ENCODE measurements at places on chromosomes 13 and 19.
A peak's percentile ranks its signal among the peaks of the same experiment; 100 is the strongest.

DNA sequence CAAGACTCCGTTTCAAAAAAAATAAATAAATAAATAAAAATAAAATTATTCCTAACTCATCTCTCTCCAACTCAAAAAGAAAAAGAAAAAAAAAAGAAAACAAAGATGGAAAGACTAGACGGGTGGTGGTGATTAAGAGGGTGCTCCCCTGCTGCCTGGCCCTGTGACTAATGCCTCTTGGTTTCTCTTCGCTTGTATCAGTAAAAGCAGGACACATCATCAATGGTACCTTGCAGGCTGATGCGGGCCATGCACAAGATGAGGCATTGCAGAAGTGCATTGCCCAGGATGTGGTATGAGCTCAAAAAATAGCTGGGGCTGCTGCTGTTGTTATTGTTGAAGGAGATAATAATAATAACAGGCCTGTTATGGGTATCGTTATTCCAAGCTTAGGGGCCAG lies 14.6 kb downstream of the ACER1 start:
- no peak for DNase-seq

GRCh38 chr13:45179428-45179827 lies 21.4 kb downstream of the KCTD4 start:
- no peak for DNase-seq

DNA sequence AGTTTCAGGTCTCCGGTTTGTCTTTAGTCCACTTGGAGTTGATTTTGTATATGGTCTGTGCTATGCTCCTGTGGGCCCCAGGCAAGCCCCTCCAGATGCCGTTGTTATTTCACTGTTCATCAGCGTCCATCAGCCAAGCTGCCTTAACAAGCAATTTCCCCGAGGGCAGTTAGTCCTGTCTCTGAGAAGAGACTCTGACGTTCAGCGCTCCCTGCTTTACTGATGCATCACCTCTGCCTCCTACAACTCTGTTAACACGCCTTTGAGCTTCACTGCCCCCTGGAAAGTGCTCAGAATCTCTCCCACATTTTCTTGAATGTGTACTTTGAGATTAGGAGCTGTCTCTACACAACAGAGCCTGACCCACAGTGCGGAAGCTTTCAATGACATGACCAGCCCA lies 41.8 kb upstream of the UBAC2 start:
- no peak for DNase-seq

DNA sequence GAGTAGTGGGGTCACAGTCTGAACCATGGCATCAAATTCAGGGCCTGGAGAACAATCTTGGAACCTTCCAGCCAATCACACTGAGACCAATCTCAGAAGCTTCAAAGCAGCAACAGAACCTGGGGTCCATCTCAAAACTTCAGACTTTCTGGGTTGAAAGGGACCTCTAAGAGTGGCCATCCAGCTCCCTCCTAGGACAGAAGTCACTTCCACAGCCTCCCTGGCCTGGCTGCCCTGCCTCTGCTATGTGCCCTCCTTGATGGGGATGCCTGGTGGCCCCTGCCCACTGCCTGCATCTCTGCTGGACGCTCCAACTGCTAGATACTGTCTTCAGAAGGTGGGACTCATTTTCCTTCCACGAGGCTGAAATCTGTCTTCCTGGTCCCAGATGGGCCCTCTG lies 1.8 kb downstream of the TLE2 start:
- DNase-seq: no peak

- DNase-seq: peak; percentile 40
These were observed 567.5 kb downstream of the MYO16 start for GRCh38 chr13:109196948-109197347.

GRCh38 chr13:46639033-46639981 lies 86.3 kb downstream of the LRCH1 start:
- no peak for DNase-seq

GRCh38 chr13:26280822-26281221 lies 26.9 kb downstream of the CDK8 start:
- no peak for DNase-seq

DNA sequence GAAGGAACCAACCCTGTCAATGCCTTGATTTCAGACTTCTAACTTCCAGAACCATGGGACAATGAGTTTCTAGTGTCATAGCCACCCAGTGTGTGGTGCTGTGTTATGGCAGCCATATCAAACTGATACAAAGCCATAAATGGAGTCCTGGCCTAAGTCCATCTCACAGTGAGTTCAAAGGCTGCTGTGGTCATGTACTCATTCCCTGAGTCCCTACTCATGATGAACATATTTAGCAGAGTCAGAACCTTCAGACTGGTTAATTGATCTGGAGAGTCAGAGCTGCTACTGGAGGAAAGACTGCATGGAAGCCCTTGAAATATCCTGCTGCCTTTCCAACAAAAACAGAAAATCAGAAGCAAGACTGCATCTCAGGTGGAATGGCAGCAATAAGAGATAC lies 39.2 kb upstream of the CSNK1A1L start:
- DNase-seq: no peak

DNA sequence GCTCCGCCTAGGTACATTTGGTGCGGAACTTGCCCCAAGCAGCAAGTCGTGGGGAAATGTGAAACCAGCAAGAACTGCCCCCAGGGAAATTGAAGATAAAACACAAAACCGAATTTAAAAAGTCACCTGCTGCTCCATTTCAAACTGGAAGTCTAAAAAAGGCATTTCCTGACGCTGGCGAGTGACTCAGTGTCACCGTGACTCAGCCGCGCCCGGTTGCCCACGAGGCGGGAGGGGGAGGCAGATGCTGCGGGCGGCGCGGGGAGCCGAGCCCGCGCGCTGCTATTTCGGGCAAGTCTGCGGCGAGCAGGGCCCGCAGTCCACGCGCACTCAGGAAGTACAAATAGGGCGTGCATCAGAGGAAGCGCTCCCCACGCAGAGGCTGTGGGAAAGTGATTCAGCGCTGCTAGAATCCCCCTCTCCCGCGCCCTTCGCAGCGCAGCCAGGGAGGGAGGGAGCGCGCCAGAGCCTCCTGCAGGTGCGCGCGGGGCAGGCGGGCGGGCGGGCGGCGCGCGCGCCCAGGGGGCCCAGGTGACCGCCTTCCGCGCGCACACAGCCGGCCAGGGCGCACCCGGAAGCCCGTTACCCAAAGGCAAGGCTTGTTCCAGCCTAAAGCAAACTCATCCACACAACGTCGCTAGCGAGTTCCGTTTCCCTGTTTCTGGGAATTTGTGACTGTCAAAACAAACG lies 168.8 kb downstream of the COL4A1 start:
- DNase-seq: peak; percentile 96

- no peak for DNase-seq
These were observed 6.3 kb downstream of the PTOV1 start for GRCh38 chr19:49857061-49857837.

- peak; percentile 5 for DNase-seq
These were observed 105.8 kb downstream of the COL4A1 start for GRCh38 chr13:110201114-110201513.

- DNase-seq: peak; percentile 47
These were observed 482 bp downstream of the ARHGAP45 start for GRCh38 chr19:1067341-1067957.

DNA sequence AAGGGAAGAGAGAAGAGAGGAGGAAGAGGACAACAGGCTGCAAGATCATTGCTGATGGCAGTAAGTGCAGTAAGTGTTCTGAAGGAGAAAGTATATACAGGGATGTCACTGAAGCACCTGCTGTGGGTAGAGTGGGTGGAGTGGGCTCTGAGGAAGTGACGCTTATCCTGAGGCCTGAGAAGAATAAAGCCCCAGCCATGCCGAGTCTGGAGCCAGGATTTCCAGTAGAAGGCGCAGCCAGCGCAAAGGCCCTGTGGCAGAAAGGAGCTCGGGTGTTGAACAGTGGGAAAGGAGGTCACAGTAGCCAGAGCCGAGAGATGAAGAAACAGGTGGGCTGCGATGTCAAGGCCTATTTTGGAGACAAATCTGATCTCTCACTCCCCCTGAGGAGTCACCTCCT lies 31.8 kb upstream of the ADGRE5 start:
- no peak for DNase-seq

- DNase-seq: no peak
These were observed 77.5 kb downstream of the WTIP start for GRCh38 chr19:34559045-34559444.

DNA sequence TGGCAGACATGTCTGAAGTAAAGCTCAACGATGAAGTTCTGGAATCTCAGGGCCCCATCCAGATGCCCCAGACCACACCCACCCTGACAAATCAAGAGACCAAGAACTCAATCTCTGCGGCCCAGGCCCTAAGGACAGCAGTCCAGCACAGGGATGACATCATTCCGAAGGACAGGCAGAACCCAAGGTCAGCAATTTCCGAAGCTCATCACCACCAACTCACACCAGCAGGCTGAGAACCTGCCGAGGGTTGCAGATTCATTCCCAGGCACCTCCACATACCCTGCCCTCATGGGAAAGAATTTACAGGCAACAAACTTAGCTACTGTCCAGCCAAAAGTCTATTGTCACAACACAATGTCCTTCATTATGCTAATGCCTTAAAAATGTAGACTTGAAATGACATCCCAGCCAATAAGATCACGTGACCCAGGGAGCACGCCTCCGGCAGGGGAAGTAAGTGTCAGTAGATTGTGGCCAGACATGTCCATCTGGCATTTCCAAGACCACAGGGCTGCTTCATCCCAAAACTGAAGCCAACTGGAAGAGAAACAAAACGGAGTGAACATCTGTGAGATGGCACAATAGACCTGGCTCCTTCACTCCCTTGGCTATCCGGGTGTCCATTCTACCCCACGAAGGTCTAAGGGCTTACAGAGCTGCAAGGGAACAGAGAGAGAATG lies 98.8 kb downstream of the CRYL1 start:
- DNase-seq: no peak

DNA sequence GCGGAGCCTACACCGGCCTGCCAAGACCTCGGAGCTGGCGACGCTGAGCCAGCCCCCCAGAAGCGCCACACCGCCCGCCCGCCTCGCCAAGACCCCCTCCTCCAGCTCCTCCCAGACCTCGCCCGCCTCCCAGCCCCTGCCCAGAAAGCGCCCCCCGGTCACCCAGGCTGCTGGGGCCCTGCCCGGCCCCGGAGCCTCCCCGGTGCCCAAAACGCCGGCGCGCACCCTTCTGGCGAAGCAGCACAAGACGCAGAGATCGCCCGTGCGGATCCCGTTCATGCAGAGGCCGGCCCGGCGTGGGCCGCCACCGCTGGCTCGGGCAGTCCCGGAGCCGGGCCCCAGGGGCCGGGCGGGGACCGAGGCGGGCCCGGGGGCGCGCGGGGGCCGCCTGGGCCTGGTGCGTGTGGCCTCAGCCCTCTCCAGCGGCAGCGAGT lies 10.2 kb downstream of the C19orf25 start:
- no peak for DNase-seq

- no peak for DNase-seq
These were observed 41.4 kb upstream of the OBI1 start for GRCh38 chr13:78700121-78700910.

GRCh38 chr19:10945264-10945663 lies 15.6 kb upstream of the SMARCA4 start:
- no peak for DNase-seq

- DNase-seq: peak; percentile 41
These were observed 1.9 kb downstream of the KCTD12 start for GRCh38 chr13:76884186-76884906.

- no peak for DNase-seq
These were observed 37.6 kb downstream of the POLR1D start for GRCh38 chr13:27659145-27659865.

DNA sequence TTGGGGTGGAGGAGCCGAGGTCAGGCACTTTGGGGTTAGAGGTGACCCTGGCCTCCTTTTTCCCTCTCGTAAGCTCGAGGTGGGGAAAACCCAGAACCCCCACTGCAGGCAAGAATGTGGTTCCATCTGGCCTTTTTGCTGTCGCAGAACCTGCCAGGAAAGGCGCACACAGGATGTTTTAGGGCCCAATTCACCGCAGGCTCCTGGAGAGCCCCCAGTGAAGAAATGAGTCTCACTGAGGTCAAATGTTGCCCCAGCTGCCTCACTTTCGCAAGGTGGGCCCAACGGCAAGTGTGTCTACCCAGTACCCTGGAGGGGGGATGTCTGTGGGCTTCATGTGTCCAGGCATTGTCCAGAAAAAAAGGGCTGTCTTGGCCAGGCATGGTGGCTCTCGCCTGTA lies 61.8 kb downstream of the PEX11G start:
- no peak for DNase-seq

DNA sequence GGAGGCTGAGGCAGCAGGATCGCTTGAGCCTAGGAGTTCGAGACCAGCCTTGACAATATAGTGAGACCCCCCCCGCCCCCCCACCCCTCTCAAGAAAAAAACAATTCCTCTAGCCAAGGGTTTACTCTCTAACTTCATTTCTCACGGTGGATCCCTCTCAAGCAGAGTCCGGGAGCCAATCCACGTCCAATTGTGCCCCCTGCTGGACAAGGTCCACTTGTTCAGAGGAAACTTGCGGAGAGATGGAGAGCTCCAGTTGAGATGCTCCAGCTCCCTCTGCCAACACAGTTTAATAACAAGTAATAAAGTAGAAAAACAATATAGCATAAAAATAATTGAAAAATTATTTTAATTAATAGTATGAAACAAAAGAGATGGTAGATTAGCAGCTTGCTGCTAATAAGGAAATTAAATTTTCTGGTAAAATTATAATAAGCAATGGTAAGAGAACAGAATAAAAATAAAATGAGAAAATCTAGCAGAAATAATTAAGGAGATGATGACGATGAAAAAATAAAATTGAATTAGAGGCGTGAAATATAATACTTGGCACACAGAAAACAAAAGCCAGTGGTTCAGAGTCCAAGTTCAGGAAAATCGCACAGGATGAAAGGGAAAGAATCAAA lies 14.5 kb upstream of the SIGLEC14 start:
- DNase-seq: peak; percentile 81

- DNase-seq: no peak
These were observed at the start of gene BRSK1 for GRCh38 chr19:55283548-55284377. BRSK1 (plus strand) TSS chr19:55283997; CDS start chr19:55284443, 446 bp downstream.

DNA sequence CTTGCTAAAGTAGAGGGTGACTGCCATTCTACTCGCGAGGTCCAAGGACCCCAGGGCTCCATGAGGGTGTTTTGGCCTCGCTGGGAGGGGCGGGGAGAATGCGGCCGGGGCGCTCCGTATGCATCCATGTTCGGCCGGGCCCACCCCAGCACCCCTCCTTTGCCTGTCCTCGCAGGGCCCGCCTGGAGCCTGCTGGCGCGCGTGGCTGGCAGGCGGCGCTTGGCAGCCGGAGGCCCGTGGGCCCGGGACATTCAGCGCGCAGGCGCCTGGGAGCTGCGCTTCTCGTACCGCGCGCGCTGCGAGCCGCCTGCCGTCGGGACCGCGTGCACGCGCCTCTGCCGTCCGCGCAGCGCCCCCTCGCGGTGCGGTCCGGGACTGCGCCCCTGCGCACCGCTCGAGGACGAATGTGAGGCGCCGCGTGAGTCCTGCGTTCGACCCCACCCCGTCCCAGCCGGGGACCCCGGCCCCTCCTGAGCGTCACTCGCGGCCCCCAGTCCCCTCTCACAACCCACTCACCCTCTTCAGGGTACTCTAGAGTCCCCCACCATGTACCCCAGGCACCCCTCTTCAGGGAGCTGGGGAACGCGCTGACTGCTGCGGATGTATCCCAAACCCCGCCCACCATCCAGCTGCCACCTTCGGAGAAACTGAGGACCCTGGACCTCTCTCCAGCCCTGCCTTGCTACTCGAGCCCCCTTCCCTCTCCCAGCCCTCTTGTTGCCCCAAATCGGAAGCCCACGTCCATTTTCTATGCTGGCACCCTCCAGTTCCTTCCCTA lies 4.1 kb downstream of the DLL3 start:
- peak; percentile 73 for DNase-seq

All from NB4 (cell line).